Suppressor macrophage (primary cell): ENCODE measurements at places on chromosomes 12 and 14.

DNA sequence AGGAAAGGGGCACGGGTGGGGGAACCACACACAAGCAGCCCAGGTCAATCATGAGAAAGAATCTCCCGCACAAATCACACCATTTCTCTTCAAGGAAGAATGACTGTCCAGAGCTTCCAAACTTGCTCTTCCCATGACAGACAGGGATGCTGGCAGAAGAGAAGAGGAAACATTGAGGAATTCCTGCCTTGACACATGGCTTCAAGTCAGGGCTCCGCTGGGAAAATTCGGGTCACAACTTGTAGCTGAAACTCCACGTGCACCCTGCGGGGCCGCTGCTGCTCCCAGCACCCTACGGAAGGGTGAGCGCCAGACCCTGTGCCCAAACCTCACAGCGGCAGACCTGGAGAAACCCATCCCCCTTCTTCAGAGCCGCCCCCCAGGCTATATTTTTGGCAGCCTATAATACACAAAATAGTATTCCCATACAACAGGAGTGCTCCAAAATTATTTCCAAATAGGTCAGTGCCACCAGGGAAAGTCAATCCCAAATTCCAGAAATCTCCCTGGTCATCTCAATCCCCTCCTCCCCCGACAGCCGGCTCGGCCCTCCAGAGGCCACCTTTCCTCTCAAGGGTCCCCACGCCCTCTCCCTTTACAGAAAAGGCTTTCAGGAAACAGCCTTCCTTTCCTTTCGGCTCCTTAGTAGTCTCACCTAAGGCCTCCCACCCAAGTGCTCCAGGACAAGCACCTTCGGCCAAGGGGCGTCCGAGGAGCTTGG, 1.3 kb downstream of the TMEM132D start:
- DNase-seq = no peak

DNA sequence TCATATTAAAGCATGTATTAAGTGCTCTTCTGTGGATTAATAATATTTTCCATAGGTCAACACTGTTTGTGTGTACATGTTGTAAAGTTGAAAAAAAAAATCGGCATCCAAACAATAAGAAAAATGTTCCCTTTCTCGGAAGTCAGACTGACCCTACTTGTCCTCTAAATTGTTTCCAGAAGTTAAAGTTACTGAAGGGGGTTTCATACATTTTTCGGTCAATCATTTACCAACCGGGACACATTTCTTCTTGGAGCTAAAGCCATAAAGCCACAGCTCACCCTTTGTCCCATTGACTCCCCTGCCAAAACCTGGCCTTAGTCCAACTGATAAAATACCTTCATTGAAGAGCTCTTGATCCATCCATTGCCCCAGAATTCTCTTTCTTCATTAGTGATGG, 230.0 kb downstream of the ANO2 start:
- no peak for DNase-seq

- DNase-seq = peak; percentile 30
Observed at GRCh38 chr12:123085730-123086487, 65.0 kb downstream of the PITPNM2 start.

DNA sequence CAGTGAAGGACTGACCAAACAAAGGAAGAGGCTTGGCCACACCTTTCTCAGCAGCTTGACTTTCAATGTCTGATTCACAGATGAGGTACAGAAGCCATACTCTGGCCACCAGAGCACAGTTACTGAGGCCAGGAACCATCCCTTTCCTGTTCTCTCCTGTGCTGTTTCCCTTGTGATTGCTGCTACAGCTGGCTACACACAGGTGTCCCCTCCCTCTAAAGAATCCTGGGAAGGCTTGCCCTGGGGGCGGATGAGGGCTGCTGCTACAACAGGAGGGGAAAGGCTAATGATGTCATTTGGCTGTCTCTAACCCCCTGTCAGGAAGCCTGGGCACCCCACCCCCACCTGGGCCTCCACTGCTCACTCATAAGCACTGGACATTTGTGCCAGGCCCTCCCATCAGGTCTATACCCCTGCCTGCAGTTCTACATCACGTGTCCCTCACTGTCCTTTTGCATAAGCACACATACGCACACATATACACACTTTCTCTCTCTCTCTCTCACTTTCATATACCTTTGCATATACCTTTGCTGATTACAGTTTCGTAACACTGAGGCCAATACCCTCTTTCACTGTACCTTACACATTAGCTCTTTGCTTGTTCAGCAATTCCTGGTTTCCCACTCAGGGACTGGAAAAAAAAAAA, 41.4 kb downstream of the PRPF40B start:
- DNase-seq = no peak

- peak; percentile 62 for DNase-seq
Observed at GRCh38 chr14:68653804-68654203, 139.1 kb downstream of the ZFP36L1 start.

GRCh38 chr12:127810041-127810440, 456.9 kb upstream of the TMEM132C start:
- DNase-seq = peak; percentile 74

GRCh38 chr12:84186433-84186832, 726.2 kb downstream of the SLC6A15 start:
- DNase-seq = no peak

DNA sequence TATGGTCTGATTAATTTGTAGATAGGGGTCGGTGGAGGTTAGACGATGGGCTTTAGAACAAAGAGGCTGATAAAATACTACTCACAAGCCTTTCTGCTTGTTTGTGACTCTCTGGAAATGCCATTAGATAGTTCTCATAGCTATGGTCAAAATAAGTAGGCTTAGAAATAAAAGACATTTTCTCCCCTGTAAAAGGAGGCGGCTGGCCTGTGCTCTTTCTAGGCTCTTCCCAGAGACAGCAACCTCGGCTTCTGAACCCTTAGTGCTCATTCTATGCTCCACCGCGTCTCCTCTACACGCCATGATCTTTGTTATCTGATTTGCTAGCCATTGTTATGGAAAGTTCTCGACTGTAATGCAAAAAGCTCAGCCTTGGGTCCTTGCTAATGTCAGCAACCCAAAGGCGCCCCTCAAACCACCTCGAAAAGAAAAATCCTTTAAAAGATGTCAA, 64.5 kb downstream of the CRADD start:
- DNase-seq = no peak

DNA sequence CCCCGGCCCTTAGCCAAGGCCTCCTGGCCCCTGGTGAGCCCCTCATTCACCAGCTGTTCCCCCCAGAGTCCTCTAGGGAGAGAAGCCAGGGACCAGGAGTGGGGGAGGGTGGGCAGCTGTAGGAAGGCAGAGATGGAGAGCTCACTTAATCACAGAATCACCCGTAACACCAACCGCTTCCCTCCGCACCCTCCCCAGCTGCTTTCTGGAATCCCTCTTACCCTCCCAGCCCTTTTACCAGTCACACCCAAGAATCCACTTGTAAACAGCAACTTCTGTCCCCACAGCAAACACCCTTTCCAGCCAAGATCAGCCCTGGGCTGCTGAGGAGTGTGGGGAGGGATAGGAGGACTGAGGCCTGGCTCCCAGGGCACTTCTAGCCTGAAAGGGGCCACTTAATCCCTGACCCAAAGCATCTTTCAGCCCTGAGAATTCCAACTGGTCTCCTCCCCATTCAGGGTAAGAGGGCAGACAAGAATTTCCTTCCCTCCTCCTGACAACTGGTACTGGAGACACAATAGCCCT, 18.8 kb downstream of the NCKAP5L start:
- no peak for DNase-seq

DNA sequence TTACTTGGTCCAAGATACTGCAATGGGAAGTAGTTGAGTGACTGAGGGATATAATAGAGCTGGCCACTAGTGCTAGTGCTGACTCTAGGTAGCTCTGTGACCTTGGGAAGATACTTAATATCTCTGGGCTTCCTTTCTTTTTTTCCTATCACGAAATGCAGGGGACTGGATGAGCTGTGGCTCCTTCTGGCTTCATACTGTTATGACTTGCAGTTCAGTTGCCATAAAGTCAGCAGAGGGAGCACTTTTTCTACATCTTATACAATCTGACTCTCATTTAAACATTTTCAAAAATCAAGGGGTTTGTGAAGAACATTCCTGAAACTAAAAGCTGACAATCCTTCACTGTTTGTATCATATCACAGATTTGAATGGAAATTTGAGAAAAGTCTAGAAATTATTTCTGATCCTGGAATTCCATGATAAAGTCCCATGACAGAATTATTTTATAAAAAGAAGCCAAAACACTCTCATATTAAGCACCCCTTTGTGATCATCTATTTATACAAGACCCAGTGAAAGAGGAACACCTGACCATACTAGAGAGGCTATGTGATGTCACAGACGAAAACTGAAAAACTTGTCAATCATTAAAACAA, 5.3 kb downstream of the BHLHE41 start:
- peak; percentile 61 for DNase-seq

DNA sequence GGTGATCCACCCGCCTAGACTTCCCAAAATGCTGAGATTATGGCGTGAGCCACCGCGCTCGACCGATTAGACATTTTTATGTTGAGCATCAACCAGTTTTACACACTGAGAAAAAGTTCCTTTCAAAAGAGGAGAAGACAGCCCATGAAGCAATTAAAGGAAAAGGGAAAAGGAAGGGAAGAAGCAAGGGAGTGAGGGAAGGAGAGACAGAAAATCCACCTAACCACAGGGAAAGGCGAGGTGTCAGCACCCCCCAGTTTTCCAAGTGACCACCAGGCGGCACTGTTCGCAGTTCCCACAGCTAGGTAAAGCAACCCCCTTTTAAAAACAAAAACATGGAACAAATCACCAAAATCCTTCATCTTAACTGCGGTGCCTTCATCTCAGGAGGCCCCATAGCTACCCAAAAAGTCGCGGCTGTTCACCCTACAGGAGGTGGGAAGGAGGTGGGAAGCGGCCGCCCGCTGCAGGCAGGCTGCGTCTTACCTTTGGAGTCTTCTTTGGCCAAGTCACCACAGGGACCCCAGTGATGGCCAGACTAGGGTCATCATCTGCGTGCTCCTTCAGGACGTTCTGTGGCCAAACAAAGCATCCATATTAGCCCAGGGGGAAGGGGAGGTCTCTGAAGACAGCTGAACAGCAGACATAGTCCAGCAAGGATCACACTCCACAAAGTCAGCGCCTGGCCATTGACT, 86.6 kb downstream of the KDM2B start:
- peak; percentile 73 for DNase-seq

- no peak for DNase-seq
Observed at GRCh38 chr12:42008996-42009395, 135.7 kb downstream of the GXYLT1 start.

- no peak for DNase-seq
Observed at GRCh38 chr14:57378661-57379060, 11.7 kb upstream of the NAA30 start.

DNA sequence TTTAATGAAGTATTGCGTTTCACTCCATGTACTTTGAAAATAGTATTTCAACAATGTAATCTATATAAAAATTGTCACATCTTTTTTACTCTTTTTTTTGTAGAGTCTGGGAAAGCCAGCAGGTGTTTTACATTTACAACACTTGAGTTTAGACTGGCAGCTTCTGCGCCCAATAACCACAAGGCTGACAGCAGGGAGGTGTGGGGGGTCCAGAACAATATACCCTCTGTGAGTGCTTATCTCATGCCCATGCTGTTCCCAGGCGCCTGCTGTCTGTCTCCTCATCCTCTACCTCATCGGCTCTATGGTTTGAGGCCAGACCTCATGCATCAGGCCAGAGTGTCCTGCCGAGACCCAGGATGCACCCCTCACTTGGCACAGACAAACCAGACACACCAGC, 24.9 kb downstream of the FBRSL1 start:
- DNase-seq = no peak

DNA sequence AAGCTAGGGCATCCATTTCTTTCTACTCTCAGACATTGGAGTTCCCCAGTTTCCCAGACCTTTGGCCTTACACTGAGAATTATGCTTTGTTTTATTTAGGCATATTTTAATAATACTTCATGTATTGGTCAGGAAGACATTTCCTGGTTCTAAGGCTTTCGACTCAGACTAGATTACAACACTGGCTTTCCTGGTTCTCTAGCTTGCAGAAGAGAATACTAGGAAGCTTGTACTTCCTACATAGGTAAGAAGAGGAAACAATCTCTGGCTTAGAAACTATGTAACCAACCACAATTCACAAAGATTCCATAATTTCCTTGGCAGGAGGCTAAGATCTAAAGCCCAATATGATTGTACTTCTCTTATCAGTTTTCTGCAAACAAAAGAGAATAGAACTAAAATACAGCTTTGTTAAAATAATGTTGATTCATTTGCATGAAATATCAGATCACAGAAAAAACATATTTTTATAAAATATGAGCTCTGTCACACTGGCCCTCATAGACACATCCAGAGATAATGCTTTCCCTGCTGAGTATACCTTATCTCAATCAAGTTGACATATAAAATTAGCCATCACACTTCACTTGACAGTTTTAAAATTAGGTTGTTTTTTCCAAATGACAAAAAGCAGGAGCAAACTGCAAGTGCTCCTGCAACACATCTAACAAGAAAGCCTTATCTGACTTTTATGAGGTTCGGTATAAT, 30.5 kb downstream of the CLEC2D start:
- peak; percentile 25 for DNase-seq

- DNase-seq = no peak
Observed at GRCh38 chr12:2083008-2083407, 30.2 kb downstream of the CACNA1C start.

- DNase-seq = no peak
Observed at GRCh38 chr12:109378569-109378968, 30.9 kb downstream of the MYO1H start.

DNA sequence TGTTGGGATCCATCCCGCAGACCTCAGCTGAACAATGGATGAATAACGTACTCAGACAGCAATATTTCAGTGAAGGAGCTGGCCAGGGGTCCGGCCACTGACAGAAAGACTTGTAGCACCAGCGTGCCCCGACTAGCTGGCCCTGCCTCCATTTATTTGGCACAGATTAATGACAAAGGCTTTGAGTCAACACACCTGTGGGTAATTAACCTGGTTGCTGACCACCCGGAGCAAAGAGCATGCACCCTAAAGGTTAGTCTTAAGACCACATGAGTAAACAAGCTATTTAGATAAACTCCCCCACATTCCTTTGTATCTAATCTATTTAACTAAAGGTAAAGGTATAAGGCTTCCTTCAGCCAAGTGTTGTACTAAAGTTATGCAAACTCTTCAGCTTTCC, 868.6 kb downstream of the LRFN5 start:
- no peak for DNase-seq

- no peak for DNase-seq
Observed at GRCh38 chr14:105888784-105889665, 362.6 kb downstream of the TMEM121 start.

- no peak for DNase-seq
Observed at GRCh38 chr12:3996322-3996721, 123.1 kb upstream of the PARP11 start.

- peak; percentile 61 for DNase-seq
Observed at GRCh38 chr12:32587581-32588495, 91.3 kb upstream of the DNM1L start.
